Stimulated activated naive CD4-positive, alpha-beta T cell (primary cell): ENCODE measurements at places on chromosomes 6 and 20.

DNA sequence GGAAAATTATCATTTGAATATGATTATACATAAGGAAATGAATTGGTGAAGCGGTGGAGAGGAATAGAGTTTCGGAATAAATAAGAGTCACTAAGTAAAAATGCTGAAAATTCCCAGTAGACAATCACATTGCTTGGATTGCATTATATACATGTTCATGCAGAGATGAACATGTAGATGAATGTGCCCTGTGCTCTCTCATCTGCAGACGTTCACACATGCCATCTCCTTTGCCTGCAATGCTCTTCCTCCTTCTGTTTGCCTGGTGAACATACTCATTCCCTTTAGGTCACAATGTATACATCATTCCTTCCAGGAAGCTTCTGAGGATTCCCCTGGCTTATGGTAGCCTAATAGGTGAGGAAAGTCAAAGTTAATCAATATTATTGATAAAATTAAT lies 17.9 kb downstream of the DCDC2 start:
- no peak for DNase-seq

DNA sequence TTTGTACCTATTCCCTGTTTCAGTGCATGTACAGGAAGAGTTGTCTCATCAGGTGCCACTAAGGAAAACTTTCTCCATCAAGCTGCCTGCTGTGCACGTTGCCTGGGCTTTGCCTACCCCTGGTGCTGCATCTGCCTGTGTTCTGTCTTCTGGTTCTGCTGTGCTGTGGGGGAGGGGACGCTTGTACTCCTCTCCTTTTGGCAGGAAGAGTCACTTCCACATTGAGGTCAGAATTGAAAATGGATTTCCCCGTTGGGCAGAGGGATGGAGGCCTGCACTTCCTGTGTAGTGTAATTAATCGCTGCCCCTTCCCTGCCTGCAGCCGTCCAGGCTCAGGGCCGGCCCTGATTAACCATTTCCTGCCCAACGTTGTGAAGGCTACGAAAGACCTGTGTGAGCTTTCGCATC lies 153.3 kb downstream of the SCML4 start:
- no peak for DNase-seq

- DNase-seq, result no peak
These were observed 185.2 kb upstream of the FLRT3 start for GRCh38 chr20:14522595-14522994.

DNA sequence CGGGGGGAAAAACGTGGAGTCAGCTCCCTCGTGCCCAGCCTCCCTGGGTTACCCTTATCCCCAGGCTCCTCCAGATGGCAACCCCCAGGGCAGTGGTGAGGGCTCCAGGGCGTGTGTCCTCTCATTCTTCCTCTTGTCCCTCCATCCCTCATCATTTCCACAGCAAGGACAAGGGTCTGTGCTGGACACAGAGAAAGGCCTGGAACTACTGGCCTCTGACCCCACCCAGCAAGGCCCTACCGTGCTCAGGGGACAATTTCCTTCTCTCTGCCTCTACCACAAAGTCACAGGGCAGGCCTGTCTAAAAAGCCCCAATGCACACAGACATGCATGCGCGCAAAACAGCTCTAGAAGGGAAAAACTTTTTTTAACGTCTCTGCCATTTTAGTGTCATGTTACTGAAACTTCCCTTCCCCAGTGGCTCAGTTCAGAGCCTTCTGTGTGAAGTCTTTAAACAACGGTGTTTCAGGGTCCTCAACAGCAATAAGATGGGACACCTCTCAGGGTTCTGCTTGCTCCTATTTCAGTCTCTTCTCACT lies 1.1 kb upstream of the SLC35B2 start:
- no peak for DNase-seq

GRCh38 chr20:52305024-52305645 lies 113.6 kb upstream of the ZFP64 start:
- DNase-seq, result no peak

- DNase-seq, result no peak
These were observed 17.7 kb upstream of the FYN start for GRCh38 chr6:111890988-111891387.

DNA sequence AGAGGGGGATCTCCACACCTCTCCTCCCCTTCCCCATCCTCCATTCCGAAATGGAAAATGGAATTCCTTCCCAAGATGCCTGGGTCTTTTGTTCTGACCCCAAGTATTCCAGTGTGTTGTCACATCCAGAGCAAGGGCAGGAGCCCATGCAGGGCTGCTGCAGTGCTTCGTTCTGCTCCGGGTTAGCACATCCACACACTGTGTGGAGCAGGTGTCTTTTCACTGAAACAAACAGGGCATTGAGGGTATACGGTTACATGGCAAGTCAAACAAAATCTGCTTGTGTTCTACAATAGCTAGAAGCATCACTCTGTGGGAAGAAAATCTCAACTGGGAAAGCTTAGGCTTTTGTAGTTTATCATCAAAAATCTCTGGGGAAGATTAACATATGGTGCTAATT lies 56.9 kb downstream of the LYRM2 start:
- DNase-seq, result no peak

- DNase-seq, result no peak
These were observed 43.8 kb downstream of the RALGAPA2 start for GRCh38 chr20:20668639-20669038.

- DNase-seq, result no peak
These were observed 38.0 kb upstream of the EEF1A1 start for GRCh38 chr6:73558624-73559398.

DNA sequence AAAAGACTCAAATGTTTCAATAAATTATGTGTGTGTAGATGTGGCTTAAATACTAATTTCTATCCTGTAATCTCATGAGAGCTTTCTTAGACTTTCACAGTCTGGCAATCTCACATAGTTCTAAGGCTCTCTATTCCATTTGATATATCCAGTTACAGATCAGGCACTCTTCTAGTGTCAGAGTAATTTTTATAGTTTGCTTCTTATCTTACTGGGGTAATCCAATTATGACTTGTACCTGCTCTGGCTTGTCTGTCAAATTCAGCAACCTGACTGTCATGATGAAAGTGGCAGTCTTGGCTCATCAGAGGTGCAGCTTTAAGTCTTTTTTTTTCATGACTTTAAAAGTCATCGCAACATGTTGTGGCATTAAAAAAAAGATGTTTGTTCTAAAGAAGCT lies 513.2 kb upstream of the MAN1A1 start:
- no peak for DNase-seq

- no peak for DNase-seq
These were observed 89.0 kb downstream of the SLC22A3 start for GRCh38 chr6:160437154-160437553.

DNA sequence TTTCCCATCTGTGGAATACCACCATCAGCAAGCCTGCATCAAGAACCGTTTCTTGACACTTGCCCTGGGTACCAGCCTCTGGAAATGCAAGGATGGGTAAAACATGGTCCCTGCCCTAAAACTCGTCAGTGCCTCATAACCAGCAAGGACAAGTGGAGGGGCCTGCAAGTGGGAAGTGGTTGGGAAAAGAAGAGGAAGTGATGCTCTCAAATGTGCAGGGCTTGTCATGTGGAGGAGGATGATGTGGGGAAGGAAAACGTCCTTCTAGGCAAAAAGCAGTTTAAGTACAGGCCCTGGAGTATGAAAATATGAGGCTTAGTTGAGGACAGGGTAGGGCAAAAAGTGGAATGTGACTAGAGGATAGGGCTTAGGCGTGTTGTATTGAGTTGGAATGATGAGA lies 19.0 kb downstream of the RREB1 start:
- no peak for DNase-seq

GRCh38 chr20:17655865-17656479 lies 26.1 kb downstream of the RRBP1 start:
- DNase-seq, result no peak

DNA sequence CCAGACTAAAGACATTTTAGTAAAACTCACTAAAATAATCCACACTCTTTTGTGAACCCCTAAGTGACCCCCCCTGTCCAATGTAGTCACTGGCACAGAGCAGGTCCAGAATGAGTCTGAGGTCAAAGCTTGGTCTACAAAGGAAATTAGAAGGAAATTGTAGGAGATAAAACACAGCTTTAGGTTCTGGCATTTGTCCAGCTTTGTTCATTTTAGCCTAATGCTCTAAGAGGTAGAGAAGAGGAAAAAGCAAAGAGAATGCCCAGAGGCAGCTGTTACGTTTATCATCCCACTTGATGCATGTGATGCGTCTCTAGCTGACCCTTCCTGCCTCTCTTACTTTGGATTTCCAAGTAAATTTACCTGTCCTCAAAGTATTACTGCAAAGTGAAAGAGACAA lies 62.5 kb downstream of the CNKSR3 start:
- DNase-seq, result no peak

DNA sequence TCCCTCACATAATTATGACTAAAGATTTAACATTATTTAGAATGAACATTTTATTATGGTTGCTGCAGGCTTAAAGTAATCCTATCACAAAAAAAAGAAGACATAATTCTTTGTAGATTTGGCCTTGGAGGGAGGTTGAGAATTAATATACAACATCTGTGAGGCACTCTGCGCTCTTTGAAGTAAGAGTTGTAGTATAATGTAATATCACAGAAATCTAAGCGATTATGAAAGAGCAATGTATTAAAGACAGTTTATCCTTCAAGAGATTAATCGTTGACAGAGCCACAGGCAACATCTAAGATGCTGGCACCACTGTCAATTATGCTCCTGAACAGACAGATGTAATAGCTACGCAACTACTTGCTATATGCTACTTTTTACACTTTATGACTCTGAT lies 946.8 kb downstream of the GRIK2 start:
- no peak for DNase-seq

DNA sequence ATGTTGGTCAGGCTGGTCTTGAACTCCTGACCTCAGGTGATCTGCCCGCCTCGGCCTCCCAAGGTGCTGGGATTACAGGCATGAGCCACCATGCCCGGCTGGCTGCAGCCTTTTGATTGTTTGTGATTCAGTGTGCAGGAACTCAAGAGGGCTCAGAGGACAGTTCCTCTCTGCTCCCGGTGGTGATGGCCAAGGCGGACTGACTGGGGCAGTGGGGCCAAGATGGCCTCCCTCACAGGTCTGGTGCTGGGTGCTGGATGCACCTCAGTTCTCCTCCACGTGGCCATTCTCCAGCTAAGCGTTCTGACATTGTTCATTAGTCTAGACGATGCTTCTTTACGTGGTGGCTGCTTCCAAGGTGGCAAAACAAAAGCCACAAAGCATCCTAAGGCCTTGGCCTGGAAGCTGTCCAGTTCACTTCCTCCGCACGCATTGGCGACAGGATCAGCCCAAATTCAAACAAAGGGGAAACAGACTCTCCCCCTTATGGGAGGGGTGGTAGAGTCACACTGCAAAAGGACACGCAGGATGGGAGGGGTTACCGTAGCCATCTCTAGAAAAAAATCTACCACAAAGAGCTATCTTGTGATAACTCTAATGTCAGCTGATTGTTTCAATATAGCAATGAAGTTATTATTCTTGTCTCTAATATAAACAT lies 146.9 kb downstream of the FOXC1 start:
- DNase-seq, result no peak

DNA sequence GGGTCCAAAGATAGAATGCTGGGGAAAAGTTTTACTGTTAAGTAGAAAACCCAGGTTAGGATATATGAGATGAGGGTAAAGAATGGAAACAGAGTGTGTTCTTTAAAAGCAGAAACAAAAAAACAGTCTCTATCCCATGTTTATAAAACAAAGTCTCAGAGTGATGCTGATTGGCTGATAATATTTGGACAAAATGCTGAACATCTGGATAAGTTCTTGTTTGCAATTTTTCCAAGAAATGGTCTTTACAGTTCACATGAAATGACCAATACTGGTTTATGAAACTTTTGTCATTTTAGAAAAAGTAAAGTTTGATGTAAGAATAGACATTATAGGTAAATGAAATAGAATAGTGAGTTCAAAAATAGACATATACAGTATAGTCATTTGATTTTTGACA lies 96.2 kb upstream of the EYS start:
- no peak for DNase-seq

- DNase-seq, result no peak
These were observed 158.2 kb upstream of the MCHR2 start for GRCh38 chr6:100152201-100152600.

DNA sequence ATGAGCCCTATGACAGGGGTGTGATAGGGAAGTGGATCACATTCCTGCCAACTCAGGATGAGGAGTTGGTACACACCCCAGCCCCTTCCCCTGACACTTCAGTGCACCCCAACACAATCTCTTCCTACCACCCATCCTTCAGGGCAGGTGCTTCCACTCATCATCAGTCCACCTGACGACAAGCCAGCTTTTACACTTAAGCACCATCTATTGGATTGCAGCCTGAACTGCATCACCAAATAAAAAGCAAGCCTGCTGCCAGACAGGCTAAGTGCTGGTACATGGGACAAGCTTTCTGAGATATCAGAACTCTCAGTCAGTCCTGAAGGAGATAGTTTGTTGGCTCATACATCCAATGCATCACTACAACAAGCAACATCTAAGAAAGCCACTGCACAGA lies 69.0 kb upstream of the TMEM200A start:
- DNase-seq, result no peak

GRCh38 chr6:3468585-3468984 lies 11.7 kb upstream of the SLC22A23 start:
- no peak for DNase-seq

- DNase-seq, result no peak
These were observed 204.7 kb upstream of the SHLD1 start for GRCh38 chr20:5545455-5545854.
